ENCODE measurements at places on chromosomes 7 and 10.

DNA sequence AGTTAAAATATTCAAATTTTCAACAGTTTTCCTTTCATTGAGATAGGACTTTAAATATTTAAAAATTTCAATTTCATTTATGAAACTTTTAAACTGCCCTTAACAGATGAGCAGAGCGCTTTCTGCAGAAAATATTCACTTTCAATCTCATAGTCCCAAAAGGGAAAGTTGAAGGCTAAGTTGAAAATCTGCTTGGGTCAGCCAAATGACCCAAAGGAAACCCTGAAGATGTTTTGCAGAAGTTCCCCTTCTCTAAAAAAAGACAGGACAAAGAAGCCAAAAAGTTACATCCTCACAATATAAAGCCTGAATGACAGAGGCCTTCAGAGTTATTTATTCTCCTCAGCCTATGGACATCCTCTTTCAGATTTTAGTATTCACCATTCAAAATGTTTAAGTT is 17.6 kb upstream of the SCIN start:
- no peak for DNase-seq

- peak; percentile 46 for DNase-seq
Observed at GRCh38 chr10:70461397-70462348, 16.9 kb upstream of the PALD1 start.

- DNase-seq, result no peak
Observed at GRCh38 chr10:121134711-121135110, 283.5 kb downstream of the WDR11 start.

DNA sequence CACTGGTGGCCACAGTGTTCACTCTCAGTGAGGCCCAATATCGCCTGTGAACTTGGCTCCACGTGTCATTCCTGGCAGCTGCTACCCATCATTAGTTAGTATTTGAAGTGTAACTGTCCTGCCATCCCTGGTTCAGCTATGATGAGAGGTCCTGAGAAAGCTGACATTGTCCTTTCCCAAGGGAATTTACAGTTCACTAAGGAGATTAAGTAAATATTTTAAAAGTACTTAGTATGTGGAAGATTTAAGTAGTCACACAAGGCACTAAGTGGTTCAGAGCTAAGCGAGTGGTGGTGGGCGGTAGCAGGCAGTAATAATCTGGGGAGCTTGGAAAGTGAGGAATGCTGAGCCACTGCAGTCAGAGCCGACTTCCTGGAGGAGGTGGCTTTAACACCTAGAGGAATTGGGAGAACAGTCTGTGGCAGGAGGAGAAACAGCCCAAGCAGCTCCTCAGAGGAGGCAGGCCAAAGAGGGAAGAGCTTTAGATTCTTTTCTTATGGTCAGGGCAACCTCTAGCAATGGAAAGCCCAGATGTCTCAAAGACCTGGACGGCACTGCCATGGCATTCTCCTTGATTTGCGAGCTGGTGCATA is 519.7 kb downstream of the LRMDA start:
- DNase-seq, result no peak

- peak; percentile 51 for DNase-seq
Observed at GRCh38 chr10:86944471-86944870, 12.9 kb downstream of the MMRN2 start.

- DNase-seq, result peak; percentile 42
Observed at GRCh38 chr7:102967798-102968197, 55.0 kb downstream of the LRRC17 start.

- DNase-seq, result no peak
Observed at GRCh38 chr10:108562105-108562504, 1361.2 kb downstream of the XPNPEP1 start.

DNA sequence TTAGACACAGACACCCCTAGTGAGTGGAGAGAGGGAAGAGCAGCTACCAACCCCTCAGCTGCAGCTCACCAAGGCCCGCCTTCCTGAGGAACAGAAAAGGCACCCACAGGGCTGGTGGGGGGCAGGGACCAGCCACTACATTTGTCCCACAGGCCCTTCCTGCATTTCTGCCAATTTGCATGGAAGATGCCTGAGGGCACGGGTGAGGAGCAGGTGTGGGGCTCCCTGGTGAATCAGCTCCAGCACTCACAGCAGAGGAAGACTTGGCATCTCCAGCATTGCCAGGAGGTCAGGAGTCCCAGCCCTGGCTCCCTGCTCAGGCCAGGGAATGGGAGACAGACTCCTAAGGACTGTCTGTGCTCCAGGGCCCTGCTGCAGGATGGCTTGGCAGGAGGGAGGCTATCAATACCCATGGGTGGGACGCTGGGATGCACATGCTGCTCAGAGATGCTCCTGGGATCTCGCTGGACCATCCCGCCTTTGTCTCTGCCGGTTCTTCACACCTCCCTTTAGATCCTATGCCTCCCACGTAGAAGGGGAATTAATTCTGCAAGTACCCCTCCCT is 109.7 kb downstream of the SLIT1 start:
- DNase-seq, result no peak

DNA sequence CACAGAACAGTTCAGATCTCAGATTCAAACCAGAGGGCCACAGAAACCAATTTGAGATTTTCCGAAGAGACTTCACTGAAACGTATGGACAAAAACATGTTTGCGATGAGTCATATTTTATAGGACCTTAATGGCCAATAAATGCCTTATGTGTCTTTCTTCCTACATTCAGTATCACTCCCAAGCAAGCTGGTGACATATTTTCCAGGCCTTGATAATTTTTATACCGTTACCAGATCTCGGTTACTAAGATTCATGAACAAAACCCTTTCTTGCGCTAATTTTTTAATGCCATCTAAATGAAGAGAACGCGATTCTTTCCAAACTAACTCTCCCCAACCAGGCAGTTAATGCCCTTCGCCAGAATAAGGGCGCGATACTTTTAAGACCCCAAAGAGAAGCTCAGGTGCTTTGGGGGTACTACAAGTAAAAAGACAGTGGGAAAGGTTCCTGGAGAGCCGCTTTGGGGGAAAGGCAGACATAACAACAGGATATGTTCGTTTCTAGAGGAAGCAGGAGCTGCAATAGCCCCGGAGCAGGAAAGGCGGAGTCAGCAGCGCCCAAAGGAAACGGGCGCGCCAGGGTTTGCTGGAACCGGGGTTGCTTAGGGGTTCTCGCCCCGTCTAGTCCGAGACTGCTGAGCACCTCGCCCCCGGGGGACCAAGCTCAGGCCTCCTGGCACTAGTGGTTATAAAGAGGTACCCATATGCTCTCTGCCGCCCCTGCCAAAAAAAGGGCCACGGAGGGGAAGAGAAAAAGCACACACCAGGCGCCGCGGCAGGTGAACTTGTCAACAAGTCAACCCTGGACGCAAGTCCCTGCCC is 884 bp downstream of the ICA1 start:
- no peak for DNase-seq

DNA sequence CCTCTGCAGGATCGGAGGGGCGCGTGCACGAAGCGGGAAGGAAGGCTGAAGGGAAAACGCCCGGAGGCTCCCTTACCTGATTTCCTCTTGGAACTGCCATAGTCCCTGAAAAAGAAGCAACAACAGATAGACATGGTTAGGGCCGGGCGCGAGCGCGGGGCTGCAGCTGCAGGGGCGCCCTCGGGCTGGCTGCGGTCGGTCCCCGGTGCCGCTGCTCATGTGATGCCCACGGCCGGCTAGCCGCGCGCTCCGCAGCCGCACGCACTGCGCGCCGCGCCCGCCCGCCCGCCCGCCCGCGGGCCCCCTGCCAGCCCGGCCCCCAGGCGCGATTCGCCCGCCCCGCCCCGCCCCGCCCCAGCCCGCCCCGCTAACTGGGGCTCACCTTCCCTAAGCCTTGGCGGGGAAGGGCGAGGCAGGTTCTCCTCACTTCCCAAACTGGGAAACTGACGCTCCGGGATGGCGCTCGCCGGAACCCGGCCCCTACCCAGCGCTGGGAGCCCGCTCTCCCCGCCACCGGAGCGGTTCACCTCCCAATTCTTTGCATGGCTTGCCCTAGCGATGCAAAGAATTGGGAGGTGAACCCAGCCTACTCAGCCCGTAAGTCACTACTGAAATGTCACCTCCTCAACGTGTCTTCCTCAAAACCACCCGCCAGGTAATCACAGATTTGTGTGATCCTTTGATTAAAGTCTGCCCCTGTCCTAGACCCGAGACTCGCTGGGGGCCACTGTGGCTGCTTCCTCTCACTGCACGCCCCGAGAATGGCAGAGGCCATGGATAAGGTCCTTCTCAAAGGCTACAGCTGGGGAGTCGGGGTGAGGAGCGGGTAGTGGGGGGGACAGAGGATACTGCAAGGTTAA is 162.2 kb downstream of the SH3PXD2A start:
- no peak for DNase-seq

DNA sequence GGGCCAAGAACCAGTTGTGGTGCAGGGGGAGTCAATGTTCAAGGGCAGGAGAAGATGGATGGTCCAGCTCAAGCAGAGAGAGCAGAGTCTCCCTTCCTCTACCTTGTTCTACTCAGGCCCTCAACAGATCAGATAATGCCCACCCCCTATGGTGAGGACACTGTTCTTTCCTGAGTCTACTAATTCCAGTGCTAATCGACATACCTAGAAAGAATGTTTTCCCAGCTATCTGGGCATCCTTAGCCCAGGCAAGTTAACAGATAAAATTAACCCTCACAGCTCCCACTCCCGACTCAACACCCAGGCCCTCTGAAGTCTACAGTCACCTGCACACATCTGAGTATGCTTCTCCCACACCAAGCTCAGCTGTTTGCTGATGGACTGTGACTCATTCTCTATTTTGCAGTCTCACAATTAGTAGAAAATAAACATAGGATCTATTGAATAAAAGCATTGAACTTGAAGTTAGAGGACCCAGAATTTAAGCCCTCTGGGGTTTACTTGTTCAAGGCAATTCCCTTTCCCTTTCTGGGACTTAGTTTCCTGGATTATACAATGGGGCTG is 17.1 kb downstream of the COL13A1 start:
- DNase-seq, result no peak

GRCh38 chr10:18501198-18501597 is 150.2 kb downstream of the NSUN6 start:
- peak; percentile 21 for DNase-seq

DNA sequence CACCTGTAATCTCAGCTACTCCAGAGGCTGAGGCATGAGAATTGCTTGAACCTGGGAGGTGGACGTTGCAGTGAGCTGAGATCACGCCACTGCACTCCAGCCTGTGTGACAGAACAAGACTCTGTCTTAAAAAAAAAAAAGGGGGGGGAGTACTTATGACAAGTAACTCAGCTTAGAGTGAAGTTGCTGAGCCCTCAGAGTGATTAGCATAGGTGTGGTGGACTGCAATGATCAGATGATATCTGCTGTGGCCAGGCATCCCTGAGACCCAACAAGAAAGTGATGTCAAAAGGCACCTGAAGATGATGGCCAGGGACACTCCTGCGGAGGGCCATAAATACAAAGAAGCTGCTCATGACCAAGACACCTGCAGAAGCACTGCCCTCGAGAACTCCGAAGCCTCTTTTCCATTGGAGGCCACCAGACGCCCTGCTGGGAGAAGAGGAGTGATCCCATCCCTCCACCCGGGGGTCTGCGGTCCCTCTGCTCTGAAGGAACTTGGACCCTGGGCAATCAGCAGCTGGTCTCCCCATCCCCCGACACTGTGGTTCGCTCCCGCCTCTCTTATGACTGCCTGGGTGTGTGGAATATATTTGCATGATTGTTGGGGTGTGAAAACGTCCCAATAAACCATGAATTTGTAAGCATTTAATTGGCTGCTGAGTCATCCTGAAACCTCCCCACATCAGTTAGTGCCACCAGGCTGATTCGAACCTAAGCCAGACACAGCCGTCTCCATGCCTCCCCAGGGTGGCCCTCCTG is 46.0 kb downstream of the RASGEF1A start:
- no peak for DNase-seq

DNA sequence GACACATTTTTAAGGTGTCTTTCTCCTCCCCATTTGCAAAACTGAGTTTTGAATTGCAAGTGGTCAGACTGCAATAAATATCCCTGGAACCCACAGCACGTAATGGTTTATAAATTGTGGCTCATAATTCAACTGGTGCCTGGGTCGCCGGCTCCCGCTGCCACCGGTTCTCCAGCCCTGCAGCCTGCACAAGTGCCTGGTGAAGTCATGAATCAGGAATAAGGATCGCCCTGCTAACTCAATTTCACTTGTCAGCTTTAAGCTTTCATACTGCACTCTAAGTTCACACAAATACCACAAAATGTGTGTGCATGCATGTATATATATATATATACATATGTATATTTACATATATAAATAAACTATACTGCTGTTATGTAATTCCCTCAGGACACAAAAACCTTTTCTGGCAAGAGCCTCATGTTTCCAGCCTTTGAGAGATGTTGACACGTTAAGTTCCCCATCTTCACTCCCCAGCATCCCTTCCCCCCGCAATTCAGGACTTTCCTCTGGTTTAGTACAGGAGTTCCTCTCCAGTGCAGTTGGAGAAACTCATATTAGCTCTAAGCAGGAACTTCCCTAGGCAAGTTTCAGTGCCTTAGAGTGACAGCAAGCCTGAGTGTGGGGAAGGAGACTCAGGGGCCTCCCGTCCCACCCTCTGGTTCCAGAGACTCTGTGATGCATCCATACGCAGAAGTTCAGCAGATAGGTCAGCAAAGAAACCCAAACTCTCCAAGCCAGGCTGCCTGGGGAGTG is 129.2 kb upstream of the UNC5B start:
- DNase-seq, result no peak

- DNase-seq, result no peak
Observed at GRCh38 chr10:101444058-101444898, 90.3 kb downstream of the BTRC start.

DNA sequence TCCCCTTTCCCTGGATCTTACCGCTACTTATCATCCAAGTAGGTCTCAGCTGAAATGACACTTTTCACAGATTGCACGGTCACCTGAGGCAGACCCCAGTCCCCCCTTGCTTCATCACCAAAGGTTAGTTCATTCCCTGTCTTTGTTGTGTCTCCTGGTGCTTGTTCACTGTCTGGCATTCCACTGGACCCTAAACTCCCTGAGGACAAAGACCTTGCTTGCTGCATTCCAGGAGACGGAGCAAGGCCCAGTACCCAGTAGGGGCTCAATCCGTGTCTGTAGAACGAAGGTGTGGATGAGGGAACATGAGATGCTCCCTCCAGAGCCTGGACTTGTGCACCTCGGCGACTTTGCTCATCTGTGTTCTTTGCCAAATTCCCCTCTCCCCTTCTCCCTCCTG is 160.0 kb downstream of the RAB11FIP2 start:
- DNase-seq, result no peak

DNA sequence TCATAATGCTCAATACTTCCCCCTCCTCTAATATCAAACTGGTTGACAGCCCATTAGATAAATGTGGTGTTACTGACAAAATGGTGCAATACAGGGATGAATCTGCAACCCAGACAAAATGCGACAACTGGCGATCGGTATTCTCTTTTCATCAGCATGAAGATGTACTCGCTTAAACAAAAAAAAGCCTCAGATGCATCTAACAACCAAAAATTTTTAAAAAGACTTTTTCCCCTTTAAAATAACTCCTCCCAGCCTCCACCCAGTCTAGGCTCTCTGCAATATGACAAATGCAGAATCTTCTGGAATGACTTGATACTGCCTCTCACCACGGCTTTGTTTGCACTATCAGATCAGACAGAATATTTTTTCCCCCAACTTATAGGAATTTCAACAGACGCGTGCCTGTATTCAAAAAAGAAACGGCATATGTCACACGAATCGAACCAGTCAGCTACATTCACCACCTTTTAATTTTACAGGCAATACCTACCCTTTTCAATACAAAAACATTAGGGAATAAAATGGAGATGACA is 1.2 kb downstream of the YWHAG start:
- DNase-seq, result no peak
